Fibroblast of the conjunctiva (primary cell): ENCODE measurements at places on chromosomes 11 and 22.

DNA sequence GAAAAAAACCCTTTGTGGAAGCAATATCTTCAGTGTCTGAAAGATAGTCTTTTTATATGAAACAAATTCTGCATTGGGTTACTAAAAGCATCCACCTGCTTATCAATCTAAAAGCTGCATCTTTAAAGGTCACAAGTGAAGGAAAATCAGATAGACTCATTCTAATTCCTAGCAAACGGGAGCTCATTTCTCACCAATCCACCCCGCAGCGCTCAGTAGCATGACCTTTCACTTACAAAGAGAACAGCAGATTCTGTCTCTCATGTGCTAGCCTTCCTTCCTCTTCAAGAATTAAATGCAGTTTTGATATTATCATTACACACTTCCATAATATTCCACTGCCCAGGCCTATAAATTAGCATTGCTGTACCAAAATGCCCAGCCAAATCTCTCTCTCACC, 212.9 kb downstream of the CADM1 start:
- DNase-seq, result no peak

GRCh38 chr11:86550757-86551156, 121.7 kb downstream of the ME3 start:
- no peak for DNase-seq

DNA sequence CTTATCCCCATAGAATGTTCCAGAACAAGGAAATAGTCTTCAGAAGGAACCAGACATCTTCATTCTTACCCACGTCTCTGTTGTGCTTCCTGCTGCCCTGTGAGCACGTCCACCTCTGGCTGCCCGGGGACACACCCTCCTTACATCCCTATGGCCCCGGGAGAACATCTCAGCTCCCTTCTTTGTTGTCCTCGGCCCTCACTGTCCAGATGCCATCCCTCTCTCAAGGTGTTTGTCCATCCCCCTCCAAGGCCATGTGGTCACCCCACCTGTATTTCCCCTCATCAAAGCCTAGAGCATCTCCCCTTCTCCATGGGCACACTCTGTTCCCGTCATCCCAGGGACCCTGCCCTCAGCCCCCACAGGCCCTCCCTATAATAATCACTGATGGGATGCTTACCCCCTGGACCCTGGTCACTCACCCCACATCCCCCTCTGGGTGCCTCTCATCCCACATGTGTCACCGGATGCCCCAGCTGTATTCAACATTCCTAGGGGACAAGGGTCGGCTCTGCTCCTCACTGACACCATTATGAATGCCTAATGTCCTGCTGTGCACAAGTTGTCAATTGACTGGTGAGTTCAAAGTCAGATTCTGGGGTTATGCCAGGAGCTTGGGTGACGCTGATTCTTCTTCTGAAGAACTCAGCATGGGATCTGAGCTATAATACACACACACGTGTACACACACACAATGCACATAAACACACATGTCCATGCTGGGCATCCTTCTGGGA, 28.8 kb downstream of the IGLL5 start:
- no peak for DNase-seq

GRCh38 chr11:17013548-17014320, 480 bp downstream of the PLEKHA7 start:
- DNase-seq, result no peak

- DNase-seq, result no peak
Observed at GRCh38 chr11:57330029-57330428, 5.3 kb upstream of the TNKS1BP1 start.

- DNase-seq, result no peak
Observed at GRCh38 chr22:19800761-19801244, 40.2 kb downstream of the TBX1 start.

DNA sequence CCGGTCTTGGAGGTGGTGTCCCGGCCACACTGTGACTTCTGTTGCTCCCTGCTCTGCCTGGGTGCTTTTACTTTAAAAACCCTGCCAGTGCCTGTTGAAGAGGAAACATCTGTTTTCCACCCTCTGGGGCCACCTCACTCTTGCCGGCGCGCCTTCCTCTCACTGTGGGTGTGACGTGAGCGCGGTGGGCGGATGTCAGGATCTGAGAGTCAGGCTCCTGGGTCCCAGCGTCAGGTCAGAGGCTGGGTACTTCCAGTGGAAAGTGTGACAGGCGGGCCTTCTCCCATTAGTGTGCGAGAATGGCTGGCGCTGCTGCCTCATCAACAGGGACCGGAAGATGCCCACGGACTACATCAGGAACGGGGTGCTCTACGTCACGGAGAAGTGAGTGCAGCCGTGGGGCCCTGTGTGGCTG, 54.2 kb downstream of the GRAMD4 start:
- DNase-seq, result no peak

GRCh38 chr11:101008961-101009689, 120.5 kb downstream of the PGR start:
- no peak for DNase-seq

GRCh38 chr11:67245046-67245445, 21.2 kb upstream of the GRK2 start:
- no peak for DNase-seq

- DNase-seq, result no peak
Observed at GRCh38 chr22:19801340-19802000, 40.9 kb downstream of the TBX1 start.

DNA sequence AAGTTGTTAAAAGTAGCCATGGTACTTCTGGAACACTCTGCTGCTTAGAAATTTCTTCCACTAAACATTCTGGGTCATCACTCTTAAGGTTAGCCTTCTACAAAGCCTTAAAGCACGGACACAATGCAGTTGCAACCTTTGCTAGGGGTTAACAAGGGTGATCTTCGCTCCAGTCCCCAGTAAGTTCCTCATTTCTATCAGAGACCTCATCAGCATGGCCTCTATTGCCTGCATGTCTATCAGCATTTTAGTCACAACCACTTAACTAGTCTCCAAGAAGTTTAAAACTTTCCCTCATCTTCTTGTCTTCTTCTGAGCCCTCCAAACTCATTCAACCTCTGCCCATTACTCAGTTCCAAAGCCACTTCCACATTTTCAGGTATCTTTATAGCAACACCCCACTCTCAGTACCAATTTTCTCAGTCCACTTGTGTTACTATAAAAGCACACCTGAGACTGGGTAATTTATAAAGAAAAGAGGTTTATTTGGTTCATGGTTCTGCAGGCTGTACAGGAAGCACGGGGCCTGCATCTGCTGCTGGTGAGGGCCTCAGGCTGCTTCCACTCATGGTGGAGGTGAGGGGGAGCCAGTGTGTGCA, 48.7 kb upstream of the TH start:
- DNase-seq, result no peak

GRCh38 chr11:106288057-106288456, 210.6 kb downstream of the AASDHPPT start:
- no peak for DNase-seq

DNA sequence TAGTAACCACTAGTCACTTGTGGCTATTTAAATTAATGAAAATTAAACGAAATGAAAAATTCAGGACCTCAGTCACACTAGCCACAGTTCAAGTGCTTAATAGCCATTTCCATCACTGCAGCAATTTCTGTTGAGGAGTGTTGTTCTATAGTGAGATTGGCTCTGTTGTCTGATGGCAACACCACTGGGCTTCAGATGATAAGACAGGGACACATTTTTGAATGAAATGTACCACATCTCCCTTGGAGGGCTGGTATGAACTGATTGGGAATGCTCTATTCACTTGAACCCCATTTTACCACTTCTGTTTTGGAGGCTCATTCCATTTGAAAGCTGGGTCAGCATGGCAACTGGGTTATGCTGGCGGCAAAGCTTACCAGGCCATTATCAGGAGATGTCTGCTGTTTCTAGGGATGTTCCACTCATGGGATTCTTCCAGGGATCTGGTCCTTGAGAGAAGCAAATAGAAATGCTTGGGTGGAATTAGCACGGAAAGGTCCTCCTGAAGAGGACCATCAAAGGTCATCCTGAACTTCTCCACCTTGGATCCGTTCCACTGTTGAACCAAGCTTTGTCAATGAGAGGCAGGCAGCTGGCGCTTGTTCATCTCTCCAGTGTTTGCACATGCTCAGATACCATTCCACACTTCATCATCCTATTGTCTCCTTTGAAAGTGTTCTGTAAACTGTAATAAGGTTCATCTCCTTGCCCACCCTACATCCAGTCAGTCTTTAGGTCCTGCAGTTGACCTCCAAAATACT, 7.6 kb downstream of the AMOTL1 start:
- DNase-seq, result no peak

- DNase-seq, result peak; percentile 72
Observed at GRCh38 chr22:37905534-37906363, at the start of gene MICALL1. MICALL1 (plus strand) TSS chr22:37906297; CDS start chr22:37906423, 126 bp downstream.

GRCh38 chr22:24989541-24989951, 37.0 kb downstream of the KIAA1671 start:
- DNase-seq, result no peak

GRCh38 chr22:47195484-47196165, 433.2 kb downstream of the TBC1D22A start:
- no peak for DNase-seq

DNA sequence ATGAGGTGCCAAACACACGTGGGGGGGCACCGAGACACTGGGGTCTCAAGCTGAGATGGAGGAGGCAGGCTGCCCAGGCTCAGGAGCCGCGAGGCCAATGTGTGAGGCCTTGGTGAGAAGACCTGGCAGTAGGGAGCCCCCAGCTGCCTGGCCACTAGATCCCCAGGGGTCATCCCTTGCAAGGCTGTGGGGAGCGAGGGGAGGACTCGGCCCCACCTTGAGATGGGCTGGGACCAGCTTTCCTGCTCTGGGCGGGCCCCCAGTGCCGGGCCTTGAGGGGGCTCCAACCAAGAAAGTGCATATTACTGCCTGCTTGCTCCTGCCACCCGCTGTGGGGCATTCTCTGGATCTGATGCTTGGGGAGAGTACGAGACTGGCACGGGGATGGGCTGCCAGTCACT, 107.0 kb downstream of the CTTN start:
- no peak for DNase-seq

DNA sequence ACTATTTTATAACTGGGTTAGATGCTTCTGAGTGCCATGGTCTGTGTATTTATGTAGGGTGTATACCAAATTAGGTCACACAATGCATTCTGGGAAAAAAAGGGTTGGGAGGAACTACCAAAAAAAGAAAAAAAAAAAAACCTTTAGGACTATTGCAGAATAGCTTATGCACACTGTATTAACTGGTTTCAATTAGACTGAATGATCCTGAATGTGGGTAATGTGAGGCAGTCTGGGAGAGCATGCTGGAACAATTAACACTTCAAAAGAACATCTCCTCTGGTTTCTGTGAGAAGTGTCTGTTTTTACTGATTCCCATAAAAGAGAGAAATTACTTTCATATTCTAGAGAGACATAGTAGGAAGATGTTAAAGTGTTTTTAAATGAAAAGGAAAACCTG, 521.3 kb downstream of the DLG2 start:
- DNase-seq, result no peak
